ENCODE measurements at places on chromosomes 6 and 20.

DNA sequence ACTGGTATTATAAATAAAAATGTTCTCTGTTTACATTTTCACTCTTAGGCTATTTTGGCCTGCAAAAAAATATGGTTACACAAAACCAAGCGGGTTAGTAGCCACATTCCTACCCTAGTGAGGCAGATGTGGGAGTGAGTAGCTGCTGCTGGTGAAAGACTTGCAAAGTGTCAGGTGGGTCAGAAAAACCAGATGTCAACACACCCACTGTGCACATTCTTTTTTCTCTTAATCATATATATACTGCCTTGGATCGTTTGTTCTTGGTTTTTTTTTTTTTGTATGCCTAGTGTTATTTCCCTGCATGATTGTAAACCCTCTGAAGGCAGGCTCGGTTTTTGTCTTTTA is 68.0 kb upstream of the TFB1M start:
- no peak for DNase-seq

DNA sequence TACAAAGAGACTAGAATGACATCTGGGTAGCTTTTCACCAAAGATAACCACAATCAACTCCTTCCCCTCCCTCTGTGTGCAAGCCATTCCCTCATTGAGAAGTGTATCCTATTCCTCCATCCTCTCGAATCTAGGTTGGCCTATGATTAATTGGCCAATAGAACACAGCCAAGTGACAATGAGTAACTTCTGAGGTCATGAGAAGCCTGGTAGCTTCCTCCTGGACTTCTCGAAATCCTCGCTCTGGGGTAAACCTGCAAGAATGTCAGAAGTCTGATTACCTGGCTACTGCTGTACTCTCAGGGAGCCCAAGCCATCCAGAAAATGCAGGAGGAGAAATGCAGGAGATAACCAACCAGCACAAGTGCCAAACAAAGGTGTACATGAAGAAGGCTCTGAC is 13.1 kb downstream of the ARHGAP18 start:
- no peak for DNase-seq

DNA sequence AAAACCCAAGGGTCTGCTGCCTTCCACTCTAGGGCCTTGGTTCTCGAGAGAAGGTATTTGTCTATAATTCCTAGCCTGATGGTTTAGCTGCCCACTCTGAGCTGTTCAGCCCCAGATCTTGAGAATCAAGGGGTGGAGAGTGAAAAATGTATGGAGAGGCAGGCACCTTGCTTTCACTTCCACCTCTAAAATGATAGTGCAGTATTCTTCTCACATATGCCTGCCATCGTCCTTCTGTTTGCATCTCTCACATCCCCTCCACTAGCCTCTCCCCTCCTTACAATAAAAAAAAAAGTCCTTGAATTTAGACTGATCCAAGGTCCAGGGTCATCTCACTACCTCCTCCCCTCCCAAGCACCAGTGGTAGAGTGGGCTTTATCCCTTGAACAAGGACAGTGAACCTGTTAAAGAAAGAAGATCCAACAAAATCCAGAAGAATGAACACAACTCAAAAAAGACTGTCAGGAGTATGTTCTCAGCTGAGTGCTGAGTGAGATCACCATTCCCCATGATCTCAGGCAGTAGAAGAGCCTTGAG is 104.2 kb downstream of the HIVEP1 start:
- no peak for DNase-seq

DNA sequence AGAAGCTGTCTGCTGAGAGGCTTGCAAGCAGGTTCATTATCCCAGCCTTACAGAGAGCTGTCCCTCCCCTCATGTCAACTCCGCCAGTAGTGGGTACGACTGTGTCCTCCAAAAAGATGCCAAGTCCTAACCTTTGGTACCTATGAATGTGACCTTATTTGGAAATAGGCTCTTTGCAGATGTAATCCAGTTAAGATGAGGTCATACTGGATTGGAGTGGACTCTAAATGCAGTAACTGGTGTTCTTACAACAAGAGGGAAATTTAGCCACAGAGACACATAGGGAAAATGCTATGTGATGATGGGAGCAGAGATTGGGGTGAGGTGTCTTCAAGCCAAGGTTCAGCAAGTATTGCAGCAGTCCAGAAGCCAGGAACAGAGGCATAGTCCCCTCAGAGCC is 90.8 kb upstream of the FOXP4 start:
- DNase-seq: no peak

GRCh38 chr20:23332467-23332866 is 18.1 kb upstream of the NXT1 start:
- no peak for DNase-seq

Data from stimulated activated CD4-positive, alpha-beta T cell treated with anti-CD3 and anti-CD28 coated beads, Interleukin-1b, Interleukin-23, amount 100 ng/mL, for 48 hours (primary cell).